ENCODE measurements at places on chromosomes 1 and 21.
A peak's percentile ranks its signal among the peaks of the same experiment; 100 is the strongest.

DNA sequence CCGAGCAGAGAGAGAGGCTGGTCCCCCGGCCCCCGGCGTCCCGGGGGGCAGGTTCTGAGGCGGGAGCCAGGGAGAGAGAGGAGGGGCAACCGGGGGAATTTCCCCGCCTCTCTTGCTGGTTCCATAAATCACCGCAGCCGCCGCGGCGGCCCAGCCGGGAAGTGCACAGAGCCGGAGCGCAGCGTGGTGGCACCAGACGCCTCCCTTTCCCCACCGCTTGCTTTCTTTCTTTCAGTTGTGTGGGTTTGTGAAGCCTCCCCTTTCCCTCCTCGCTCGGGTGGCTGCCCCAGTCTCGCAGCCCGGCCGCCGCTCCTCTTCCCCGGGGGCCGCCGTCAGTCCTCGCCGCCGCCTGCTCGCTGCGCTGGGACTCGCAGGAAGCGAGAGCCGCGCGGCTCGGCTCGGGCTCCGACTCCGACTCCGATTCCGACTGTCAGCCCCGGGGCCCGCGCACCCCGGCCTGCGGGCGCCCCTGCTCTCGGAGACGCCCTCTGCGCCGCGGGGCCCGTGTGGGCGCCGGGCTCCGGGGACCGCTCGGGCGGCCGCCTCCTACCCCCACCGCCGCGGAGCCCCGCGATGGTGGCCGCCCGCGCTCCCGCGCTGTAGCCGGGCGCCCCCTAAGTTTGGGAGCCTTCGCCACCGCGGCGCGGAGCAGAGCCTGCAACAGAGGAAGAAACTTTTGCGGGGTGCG is at the start of gene CACHD1:
TSS of gene CACHD1 (plus strand) at position 153 of the 688 bp plus-strand sequence. CDS start 616 bp downstream, outside the sequence.
- DNase-seq, result peak; percentile 13

DNA sequence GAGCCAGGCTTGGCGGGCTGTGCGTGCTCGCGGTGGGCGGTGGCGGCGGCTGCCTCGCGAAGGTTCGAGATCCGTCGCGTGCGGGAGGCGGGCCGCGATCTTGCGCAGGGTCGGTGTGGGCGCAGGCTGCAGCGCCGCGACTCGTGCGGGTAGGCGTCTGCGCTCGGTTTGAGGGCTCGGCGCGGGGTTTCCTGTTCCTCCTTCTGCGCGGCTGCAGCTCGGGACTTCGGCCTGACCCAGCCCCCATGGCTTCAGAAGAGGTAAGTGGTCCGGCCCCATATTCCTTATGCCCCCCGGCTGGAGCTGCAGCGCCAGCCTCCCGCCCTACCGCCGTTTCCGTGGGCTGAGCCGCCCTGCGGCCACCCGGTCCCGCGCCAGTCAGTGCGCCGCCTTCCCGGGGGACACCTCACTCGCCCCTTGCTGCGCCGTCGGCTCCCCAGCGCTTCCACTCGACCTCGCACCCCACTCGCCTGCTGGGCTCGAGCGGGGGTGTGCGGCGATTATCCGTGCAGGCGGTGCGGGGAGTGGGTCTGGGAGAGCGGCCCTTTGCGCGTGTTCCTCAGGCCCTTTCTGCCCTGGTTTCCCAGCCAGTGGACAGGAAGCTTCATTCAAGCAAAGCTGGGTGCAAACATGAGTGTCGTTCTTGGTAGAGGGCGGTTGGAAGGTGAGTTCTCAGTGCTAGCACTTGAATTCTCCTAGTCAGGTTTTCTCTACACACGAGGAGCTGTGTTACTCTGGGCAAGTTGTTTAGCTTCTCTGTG is at the start of gene CACYBP:
TSS of gene CACYBP (plus strand) at position 12 of the 761 bp plus-strand sequence. CDS start at position 246, 234 bp downstream.
- DNase-seq, result peak; percentile 21

- no peak for DNase-seq
These were observed 100.9 kb downstream of the ASTN1 start for GRCh38 chr1:177063648-177064047.

- DNase-seq, result no peak
These were observed 5.3 kb upstream of the TFF2 start for GRCh38 chr21:42356046-42356445.

DNA sequence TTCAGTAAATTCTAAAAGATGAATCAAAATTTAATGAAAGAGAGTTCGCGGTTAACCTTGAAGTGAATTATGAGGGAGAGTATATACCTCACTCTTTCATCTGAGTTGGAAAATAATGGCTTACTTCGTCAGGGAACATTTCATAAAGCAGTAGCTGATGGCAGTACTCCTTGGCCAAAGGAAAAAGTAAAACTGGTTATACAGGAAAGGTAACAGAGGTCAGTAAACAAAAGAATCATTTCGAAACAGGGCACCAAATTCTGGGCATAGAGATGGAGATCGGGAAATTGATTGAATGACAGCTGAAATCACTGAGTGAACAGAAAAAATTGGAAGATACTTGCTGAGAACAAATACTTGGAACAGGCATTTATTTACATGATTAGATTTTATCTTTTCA is 199.0 kb downstream of the OLFM3 start:
- no peak for DNase-seq

DNA sequence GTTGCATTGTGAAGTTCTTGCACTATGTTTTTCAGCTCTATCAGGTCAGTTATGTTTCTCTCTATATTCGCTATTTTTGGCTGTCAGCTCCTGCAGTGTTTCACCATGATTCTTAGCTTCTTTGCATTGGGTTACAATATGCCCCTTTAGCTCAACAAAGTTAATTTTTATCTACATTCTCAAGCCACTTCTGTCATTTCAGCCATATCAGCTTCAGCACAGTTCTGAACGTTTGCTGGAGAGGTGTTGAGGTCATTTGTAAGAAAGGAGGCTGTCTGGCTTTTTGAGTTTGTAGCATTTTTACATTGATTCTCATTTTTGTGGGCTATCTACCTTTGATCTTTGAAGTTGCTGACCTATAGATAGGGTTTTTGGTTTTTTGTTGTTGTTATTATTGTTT is 573.2 kb upstream of the RGS18 start:
- no peak for DNase-seq

DNA sequence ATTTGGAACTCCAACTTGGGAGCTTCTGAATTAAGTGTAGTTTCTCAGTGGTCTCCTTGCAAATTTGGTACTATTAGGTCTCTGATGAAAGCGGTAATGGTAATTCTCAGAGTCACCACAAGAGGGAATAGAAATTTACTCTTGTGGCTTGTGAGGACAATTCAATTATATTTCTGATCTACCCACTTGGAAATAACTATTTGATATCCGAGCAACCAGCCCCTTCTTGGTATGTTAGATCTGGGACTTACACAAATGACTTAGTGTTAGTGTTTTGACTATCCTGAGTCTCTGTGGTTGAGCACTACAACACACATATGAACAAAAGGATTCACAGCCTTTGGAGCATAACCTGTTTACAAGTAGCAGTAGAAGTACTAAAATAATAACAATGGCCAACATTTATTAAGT is 68.1 kb downstream of the RPS6KA1 start:
- peak; percentile 54 for DNase-seq

DNA sequence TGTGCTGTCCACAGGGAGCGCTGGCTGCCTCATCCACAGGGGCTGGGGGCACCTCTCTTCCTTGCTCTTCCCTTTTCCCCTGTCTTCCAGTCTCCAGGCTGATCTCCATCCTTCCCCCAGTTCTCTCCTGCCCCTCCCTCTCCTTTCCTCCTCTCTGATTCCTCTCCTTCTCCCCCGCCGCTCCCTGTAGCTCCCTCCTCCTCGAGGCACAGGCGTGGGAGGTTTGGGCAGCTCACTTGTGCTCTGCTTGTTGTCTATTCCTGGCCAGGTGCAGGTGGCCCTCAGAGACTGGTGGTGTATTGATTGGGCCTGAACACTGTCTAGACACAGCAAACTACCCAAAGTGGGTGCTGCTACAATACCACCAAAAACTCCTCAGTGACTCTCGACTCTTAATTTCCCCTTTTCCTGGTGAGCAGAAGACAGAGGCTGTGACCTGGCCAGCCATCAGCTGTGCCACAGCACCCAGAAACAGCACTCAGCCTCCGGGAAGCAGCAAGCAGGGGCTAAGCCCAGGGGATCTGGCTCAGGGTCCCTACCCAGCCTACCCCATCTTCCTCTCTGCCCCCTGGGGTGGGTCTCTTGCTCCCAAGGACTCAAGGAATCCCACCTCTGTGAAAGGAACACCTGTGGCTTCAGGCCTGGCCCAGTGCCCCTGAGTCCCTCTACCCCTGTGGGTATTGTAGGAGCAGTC is 93.3 kb downstream of the DDX20 start:
- no peak for DNase-seq

DNA sequence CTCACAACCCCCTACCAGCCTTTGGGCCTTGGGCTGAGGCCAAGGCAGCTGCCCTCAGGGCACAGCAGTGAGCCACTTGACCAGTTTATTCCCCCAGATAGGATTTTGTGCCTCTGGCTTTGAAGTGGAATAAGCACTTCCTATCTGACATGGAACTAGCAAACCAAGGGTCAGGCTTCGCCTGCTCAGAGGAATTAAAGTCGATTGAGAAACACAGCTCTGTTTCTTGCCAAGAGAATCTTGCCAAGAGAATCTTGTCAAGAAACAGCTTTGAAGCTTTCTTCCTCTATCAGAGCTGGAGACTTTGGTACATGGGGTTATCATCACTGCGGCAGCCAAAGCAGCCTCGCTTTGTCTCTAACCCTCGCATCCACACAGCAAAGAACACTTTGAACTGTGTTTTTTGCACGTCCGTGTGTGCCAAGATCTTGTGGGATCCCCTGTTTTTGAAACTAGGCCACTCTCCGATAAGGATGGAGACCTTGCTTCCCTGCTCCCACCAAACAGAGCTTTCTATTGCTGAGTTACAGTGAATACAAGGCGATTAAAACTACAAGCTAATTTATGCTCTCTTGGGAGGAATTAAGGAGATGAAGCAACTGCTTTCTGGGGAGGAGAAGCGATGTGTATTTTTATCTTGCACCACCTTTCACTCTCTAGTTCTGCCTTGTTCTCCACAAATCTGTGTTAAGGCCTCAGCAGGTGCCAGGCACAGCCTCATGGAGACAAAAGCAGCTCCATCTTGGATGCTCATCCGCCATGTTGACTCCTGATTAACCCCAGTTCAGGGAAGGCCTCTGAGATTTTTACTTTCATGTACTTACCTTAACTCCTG is 67.3 kb downstream of the RHOU start:
- DNase-seq, result peak; percentile 85

- no peak for DNase-seq
These were observed 65.6 kb upstream of the SRSF10 start for GRCh38 chr1:24045771-24046170.

DNA sequence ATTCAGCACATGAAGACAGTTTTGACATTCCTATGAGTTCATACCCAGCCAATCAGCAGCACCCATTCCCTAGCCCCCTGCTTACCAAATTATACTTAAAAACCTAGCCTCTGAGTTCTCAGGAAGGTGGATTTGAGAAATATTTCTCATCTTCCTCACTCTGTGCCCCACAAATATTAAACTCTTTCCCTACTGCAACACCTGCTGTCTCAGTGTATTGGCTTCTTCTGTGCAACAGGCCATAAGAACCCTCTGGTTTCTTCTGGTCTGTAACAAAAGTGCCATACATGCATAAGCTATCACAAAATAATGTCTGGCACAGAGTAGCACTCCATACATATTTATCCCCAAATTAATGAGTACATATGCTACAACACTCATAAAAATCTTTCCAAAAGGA is 387.4 kb upstream of the CAMK1G start:
- DNase-seq, result no peak

DNA sequence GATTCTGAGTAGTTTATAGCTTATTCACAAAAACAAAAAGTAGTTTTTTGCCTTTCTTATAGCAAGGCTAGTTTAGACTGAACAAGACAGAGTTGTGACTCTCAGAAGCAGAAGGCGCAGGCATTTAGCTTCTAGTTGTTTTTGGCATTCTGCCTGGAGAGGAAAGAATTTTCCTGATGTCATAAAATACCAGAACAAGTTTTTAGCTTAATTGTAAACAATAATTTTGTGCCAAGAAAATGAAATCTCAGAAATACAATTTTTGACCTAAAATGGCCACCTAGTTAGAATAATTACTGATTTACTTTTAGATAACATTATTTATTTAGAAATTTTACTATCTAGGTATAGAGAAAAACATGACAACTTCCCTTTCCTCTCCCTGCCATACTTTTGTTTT is 1.0 kb downstream of the DNAJB4 start:
- DNase-seq, result no peak

GRCh38 chr1:37174876-37175275 is 140.6 kb upstream of the GRIK3 start:
- DNase-seq, result no peak

DNA sequence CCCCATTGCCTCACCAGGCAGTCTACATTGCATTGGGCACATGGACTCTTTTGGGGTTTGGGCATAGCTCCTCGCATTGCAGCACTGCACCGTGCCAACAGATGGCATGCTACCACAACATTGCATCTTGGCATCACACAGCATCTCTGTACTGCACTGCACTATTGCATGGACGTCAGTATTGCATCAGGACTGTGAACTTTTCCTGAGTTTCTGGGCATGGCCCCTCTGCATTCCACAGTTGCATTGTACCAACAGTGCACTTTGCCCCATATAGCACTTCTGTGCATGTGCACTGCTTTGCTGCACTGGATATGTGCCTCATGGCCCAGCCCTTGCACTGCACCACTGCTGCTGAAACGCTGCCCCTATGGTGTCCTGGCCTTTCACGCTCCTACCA is 9.6 kb downstream of the PTPRU start:
- peak; percentile 40 for DNase-seq
